Stimulated activated naive CD8-positive, alpha-beta T cell treated with anti-CD3 and anti-CD28 coated beads, Interleukin-15, amount 100 ng/mL, for 72 hours (primary cell): ENCODE measurements at places on chromosomes 12 and 14.

DNA sequence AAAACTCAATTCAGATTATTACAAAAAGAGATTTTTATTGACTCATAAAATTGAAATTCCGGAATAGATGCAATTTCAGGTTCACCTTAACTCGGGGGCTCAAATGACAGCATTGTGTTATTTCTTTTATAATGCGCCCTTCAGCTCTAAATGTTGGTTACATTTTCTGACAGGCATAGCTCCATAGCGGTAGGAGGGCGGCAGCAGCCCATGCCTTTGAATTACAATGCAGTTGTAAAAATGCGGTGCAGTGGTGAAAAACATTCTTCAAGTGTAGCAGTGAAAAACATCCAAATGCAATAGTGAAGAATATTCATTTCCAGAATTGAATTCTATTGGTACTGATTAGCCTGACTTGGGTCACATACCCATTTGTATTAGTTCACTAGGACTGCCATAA lies 215.3 kb upstream of the PKP2 start:
- DNase-seq = no peak

GRCh38 chr14:79080040-79080439 lies 909.9 kb downstream of the NRXN3 start:
- no peak for DNase-seq

DNA sequence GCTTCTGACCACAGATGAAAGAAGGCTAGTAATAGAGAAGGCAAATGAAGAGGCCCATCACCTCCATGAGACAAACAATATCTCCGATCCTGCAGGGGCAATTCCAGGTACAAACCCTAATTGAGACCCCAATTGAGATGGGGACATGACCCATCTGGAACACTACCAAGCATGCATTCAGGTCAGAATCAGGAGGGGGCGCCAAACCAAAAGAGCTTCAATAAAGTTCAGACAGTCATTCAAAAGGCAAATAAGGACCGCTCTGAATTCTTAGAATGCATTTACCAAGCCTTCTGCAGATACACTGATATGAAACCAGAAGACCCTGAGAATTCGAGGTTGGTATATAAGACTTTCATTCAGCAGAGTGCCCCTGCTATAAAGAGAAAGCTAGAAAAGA lies 10.2 kb upstream of the EDDM3B start:
- no peak for DNase-seq

DNA sequence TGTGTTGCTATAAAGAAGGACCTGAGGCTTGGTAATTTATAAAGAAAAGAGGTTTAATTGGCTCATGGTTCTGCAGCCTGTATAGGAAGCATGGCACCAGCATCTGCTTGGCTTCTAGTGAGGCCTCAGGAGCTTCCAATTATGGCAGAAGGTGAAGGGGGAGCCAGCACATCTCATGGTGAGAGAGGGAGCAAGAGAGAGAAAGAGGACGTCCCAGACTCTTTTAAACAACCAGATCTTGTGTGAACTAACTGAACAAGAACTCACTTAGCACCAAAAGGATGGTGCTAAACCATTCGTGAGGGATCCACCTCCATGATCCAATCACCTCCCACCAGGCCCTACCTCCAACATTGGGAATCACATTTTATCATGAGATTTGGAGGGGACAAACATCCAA lies 6.1 kb upstream of the SNAPC1 start:
- no peak for DNase-seq

- DNase-seq = no peak
These were observed 76.8 kb upstream of the CISTR start for GRCh38 chr12:53828598-53828997.

- DNase-seq = no peak
These were observed 131.8 kb downstream of the TBX5 start for GRCh38 chr12:114274131-114274530.

DNA sequence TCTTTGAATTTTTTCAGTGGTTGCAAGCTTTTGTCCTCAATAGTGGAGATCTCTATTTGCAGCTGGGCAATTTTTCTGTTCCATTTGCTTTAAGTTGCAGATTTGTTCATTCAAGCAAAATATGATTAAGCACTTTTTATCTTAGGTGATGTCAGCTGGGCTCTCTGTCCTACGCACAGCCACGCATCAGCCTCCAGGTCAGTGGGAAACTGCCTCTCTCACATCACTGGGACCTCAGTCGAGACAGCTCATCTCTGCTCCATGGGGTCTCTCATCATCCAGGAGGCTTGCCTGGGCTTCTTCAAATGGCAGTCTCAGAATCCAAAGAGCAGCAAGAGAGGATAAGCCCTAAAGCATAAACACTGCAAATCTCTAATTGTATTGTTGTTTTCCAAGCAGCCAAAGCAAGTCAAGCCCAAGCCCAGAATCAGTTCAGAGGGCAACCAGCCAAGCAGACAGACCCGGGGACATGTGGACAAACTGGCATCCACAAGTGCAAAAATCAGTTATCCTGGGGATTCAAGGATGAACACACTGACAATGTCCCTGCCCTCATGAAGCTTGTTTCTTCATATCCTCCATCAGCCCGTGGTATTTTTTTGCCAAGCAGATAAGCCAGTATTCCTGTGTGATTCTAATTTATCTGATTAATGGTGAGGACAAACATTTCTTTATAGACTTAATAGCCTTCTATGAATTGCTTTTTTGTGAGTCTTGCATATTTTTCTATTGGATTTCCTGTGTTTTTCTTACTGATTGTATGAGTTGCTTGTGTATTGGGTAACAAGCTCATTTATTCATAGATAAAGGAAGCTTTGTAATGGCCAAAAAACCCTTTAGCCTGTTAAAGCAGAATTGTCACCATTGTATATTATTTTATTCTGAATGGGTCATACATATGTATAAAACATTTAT lies 262.5 kb downstream of the GXYLT1 start:
- no peak for DNase-seq

DNA sequence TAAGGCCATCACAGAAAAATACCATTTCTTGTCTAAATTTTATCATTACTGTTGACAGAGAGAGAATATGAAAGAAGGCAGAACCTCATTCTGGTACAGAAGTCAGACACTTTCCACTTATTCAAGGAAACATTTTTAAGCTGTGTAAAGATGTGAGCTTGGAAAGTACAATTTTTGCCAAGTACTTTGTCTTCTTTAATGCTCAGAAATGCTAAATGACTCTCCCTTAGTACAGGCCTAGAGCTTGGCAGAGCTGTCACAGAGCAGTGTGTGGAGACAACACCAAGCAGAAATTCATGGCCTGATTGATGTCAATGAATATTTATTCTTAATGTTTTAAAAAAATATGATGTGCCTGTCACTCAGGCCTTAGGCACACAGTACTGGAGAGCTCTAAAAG lies 20.7 kb downstream of the NT5DC3 start:
- no peak for DNase-seq

DNA sequence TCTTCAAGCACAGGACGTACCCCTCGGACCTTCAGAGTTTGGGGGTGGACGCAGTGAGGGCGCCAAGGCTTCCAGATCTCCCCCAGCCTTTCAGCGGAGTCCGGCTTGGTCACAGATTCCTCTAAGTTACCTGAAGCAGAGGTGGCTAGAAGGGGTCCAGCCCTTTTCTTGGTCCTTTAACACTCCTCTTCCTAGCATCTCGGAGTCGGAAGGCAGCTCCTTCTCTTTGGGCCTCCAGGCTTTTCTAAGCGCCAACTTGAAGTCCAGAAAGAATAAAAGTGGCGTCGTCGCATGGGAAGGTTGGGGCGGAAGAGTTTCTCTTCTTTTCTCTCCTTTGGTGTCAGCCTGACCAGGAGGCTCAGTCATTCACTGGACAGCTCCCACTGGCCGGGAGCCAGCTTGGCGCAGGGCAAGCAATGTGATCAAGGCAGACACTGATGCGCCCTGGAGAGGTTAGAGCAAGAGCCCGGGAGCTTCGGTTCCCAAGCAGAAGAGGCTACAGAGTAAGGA lies 9.6 kb downstream of the OR6S1 start:
- no peak for DNase-seq

DNA sequence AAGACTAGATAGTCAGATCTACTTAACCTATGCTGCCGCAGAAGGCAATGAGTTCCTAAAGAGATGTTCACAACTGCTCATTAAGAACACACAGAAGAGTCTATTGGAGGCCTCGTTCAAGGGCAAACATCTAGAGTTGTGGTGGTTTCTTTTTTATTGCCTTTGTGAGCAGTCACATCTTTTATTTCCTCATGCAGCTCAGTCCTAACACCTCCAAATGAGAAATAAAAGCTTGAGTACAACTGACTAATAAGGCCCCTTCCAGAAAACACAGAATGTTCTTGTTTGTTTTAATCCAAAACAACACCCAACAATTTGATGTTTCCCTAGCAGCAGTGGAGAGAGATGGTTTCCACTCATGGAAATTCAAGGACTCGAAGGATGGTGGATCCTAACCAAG lies 123.5 kb upstream of the NOS1 start:
- no peak for DNase-seq
